ENCODE measurements at places on chromosomes 7 and 10.

- DNase-seq: no peak
Observed at GRCh38 chr7:41808541-41808940, 105.7 kb upstream of the INHBA start.

DNA sequence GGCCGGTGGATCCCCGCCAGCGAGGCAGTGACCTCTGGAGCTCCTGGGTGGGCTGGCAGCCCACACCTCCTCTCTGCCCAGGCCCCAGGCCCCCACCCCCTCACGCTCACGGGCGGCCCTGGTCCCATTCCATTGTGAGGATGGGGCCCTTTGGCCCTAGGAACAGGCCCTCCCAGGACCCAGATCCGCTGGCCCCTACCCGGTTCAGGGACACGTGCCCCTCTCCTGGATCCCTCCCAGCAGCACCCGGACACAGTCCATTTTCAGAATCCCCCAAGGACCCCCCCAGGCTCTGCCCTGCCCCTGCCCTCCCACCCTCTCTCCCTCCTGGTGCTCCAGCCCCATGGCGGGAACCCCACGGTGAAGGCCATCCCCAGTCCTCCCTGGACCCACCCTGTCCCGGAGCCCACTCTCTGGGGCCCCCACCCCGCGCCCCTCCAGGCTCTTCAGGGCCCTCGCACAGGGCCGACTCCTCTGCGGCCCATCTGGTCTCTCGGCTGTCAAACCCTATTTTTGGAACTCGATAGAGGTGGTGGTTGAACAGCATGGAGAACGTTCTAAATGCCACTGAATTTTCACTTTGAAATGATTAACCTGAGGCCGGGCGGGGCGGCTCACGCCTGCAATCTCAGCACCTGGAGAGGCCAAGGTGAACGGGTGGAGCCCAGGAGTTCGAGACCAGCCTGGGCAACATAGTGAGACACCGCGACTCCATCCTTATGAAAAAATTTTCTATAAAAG, 8.1 kb downstream of the ADAP1 start:
- no peak for DNase-seq

DNA sequence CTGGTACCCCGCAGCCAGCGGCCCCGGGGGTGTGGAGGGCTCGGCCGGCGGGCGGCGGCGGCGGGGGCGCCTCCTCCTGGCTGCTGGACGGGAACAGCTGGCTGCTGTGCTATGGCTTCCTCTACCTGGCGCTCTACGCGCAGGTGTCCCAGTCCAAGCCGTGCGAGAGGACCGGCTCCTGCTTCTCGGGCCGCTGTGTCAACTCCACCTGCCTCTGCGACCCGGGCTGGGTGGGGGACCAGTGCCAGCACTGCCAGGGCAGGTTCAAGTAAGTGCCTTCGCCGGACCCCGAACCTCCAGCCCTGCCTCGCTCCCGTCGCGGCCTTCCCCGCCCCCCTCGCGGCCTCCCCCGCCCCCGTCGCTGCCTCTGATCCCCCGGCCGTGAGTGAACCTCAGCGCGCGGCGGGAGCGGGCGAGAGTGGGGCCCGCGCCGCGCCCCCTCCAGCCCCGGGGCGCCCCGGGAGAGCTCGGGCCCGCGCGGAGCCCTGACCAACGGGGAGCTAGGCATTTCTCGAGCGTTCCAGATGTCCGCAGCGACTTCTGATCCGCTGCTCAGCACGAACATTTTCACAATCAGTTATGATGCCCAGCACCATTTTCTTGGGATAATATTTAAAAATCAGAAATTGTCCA, 727 bp downstream of the ATRNL1 start:
- peak; percentile 14 for DNase-seq

GRCh38 chr7:149444287-149444686, 16.6 kb downstream of the ZNF777 start:
- DNase-seq: no peak

DNA sequence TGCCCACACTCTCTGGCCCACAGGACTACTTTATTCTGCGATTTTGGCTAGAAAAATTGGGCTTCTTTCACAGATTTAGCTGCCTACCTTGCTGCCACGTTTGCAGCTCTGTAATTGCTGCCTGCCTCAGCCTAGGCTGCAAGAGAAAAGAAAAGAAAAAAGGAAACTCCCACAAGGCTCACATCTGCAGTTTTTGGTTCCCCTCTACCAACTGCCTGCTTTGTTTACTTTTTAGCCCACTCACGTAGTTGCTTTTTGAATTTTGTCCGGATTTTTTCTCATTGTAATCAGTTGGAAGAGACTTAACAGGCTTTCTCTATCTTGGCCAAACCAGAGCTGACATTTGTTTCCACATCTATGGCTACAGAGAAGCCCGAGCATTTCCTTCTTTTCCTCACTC, 24.3 kb downstream of the SUN3 start:
- no peak for DNase-seq

GRCh38 chr7:157886266-157886665, 549.5 kb downstream of the DNAJB6 start:
- no peak for DNase-seq

All from T-helper 2 cell treated with Interferon-gamma antibody and Interleukin-4, amounts not matched to agents 5 μg/mL and 100 μg/mL, for 36 hours (primary cell).